ENCODE measurements at places on chromosomes 2 and 18.

DNA sequence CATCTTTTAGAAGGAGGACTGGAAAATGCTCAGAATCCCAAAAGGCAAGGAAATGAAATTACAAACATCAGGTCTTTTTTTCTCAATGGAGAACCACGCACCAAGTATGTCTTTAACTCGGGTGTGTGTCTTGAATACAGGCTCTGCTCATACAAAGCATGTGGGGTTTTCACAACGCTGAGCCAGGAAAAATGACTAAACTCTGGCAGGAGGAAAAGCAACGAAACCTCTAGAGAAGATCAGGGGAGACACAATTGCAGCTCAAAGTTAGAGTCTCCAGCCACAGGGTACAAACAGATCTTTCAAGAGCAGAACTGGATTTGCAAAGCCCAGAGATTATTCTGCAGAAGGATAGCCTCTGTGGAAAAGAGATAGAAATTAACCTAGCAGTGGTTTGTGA lies 42.8 kb upstream of the TPO start:
- no peak for DNase-seq

DNA sequence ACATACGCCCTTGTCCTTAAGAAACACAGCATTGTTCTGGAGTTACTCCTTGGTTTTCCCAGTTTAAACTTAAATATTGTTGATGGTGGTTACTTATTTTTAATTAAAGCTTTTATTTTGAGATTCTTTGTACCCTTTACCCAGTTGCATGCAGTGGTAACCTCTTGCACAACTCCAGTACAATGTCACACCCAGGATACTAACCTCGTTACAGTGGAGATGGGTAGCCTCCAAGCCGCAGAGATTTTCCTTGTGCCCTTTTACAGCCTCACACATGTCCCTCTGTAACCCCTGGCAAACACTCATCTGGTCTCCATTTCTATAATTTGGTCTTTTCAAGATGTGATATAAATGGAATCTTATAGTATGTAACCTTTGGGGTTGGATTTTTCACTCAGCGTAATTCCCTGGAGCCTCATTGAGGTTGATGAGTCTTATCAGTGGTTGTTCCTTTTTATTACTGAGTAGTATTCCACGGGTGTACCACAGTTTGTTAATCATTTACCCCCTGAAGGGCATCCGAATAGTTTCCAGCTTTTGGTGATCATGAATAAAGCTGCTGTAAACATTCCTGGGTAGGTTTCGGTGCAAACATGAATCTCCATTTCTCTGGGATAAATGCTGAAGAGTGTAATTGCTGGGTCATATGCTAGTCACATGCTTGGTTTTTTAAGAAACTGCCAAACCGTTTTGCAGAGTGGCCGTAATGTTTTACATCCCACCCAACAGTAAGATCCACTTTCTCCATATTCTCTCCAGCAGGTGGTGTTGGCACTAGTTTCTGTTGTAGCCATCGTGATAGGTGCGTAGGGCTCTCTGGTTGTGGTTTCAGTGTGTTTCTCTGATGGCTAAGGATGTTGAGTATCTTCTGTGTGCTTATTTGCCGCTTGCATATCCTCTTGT lies 68.6 kb downstream of the DGKD start:
- no peak for DNase-seq

- no peak for DNase-seq
These were observed 566.6 kb upstream of the VRK2 start for GRCh38 chr2:57479981-57480380.

DNA sequence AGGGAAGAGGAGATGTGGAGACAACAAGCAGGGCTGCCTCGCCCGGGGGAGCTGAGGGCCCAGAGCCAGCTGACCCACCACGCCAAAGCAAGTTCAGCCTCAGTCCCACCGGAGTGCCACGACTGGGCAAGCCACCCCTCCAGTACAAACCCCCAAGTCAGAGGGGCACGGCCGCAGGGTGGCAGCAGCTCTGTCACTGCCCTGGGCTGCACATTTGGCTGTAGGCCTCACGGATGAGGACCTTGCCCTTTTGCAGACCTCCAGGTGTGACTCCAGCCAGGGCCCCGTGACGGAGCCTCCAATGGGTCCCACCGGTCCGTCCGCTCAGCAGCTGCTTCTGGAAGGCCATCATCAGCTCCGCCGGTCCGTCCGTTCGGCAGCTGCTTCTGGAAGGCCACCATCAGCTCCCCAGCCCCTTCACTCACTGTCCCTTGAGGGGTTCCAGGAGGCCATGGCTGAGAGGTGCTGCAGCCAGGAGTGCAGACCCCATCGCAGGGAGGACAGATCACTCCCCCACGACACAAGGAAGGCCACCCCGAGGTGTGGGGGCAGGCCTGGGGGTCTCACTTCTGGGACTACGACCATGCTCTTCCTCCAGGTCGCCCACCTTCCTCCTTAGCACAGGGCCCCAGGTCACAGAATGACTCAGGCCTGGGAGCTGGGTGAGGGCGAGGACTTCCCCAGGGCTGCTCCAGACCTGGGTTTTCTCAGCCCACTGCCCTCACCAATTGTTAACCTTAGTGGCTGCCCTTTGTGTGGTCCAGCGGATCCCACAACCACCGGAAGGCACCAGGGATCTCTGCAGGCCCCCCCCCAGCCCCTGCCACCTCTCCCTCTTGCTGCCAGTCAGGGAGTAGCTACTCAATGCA lies 24.6 kb upstream of the STK25 start:
- DNase-seq: no peak

DNA sequence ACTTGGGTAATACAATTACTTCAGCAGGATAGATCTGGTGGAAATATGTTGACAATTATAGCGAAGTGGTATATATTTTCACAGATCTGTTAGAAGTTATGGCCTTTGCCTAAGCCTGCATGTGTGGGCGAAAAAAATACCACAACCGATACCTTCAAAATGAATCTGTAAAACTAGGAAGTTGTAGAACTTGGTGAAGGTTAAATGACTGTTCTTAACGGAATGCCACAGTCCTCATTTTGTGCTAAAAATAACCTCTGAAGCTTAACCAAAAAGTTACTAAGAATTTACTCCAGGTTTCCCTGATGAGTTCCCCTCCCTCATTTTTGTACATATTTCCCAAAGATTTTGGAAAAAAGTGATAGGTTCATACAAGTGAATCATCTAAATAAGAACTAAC lies 550.7 kb downstream of the THSD7B start:
- DNase-seq: no peak

DNA sequence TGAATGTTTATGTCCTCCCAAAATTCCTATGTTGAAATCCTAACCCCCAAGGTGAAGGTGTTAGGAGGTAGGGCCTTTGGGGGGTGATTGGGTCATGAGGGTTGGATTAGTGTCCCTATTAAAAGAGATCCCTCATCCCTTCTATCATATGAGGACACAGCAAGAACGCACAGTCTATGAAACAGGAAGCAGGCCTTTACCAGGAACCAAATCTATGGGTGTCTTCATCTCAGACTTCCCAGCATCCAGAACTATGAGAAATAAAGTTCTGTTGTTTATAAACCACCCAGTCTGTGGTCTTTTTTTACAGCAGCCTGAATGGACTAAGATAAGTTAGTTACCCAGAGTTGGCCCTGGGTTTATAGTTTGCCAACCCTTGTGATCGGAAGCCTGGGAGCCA lies 153.1 kb downstream of the INO80D start:
- DNase-seq: no peak

- DNase-seq: no peak
These were observed 39.0 kb downstream of the FAM171B start for GRCh38 chr2:186732843-186733242.

GRCh38 chr2:79591281-79591680 lies 78.4 kb downstream of the CTNNA2 start:
- DNase-seq: no peak

- DNase-seq: no peak
These were observed at the start of gene TFPI for GRCh38 chr2:187554011-187554703. Gene TFPI (minus strand): TSS chr2:187554435. CDS start chr2:187503768, 50,667 bp downstream.

GRCh38 chr2:204749319-204749718 lies 204.0 kb downstream of the PARD3B start:
- DNase-seq: no peak

DNA sequence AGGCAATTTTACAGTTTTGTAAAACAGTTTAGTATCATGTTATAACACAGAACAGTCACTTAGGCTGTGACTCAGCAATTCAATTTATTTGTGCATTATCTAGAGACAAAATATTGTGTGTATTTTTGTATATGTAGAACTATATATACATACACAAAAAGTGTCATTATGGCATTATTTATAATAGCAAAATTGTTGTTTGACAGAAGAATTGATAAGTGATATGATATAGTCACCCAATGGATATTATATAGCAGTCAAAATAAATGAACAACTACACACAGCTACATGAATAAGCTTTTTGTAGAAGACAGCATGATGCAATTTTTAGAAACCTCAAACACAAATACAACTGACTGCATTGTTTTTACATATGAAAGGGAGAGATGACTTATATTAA lies 334.0 kb downstream of the TRIB2 start:
- no peak for DNase-seq

- DNase-seq: no peak
These were observed 201.2 kb upstream of the KLHL29 start for GRCh38 chr2:23183733-23184132.

GRCh38 chr2:100744589-100744988 lies 75.3 kb upstream of the NPAS2 start:
- DNase-seq: no peak

GRCh38 chr2:240234503-240234951 lies 94.1 kb upstream of the OTOS start:
- no peak for DNase-seq

GRCh38 chr2:163703386-163703785 lies 32.4 kb downstream of the FIGN start:
- no peak for DNase-seq

GRCh38 chr2:217835931-217836891 lies 166.6 kb downstream of the TNS1 start:
- no peak for DNase-seq

DNA sequence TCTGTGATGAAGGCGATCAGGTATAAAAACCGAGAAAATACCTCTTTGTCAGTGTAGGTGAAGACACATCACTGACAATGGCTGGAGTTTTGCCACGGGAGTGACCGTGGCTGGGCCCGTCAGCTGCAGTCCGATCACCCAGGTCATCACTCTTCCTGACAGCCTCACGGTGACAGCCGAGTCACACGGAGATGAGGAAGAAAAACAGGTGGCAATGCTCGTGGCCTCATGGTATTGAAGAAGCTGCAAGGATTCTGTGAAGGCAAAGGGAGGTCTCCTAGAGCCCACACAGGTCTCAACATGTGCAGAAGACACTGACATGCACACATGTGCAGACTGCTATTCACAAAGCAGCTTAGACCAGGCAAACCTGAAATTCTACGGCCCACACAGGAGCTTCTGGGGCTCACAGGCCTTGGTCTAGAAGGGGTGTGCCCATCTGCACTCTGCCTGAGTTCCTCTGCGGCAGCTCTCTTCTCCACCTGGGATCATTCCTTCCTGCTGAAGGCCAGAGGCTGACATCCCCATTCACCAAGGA lies 7.4 kb downstream of the COPS9 start:
- DNase-seq: no peak

- DNase-seq: no peak
These were observed 199.6 kb downstream of the HRH4 start for GRCh38 chr18:24659827-24660720.

GRCh38 chr2:14960686-14961324 lies 328.3 kb downstream of the LRATD1 start:
- DNase-seq: no peak

DNA sequence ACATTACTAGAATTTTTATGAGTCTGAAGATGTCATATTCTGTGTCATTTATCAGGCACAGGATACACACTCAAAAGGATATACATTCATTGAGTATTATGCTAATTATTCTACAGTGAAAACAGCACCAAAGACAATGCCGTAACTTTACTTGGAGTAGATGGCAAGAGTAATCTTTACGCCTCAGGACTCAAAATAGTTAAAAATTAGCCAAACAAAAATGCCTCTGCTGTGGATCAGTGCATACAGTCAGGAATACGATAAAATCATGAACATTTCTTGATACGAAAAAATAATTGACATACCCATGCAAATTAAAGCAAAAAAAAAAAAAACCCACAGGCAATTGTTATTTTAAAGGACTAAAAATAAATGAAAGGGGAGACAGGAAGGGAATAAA lies 129.7 kb downstream of the NETO1 start:
- DNase-seq: no peak

DNA sequence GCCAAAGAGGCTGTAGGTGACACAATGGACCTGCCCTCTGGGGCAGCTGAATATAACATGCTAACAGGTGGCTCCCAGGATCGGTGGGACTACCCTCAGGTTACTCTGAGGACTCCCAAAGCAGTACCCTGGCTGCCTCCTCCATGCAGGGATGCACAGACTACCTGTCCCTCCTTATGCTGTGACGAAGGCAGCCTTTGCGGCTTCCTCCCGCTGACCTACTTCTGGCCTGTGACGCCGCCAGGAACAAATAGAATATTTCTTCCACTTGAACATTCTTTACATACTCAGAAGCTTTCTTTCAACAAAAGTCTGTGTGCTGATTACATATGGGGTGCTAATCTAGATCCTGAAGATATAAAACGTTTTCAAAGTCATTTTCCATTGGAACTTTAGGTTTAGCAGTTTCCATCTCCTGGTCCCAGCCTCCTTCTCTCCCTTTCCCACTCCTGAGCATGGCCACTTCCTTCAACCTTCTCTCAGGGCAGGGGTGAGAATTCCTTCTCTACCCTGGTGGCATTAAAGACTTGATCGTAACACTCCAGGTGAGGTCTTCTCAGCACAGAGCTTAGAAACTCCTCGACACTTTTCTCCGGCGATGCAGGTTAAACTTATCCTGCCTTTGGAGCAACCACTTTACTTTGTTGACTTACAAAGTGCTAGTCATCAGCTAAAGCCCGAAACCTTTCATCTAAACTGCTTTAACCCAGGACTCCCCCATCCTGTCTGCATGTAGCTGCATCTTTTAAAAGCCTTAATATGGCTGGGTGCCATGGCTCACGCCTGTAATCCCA lies 58.9 kb upstream of the STK17B start:
- no peak for DNase-seq

- DNase-seq: no peak
These were observed 799.6 kb upstream of the HS6ST1 start for GRCh38 chr2:129118296-129118695.

- no peak for DNase-seq
These were observed 57.3 kb upstream of the SLC66A3 start for GRCh38 chr2:11097854-11098387.

- DNase-seq: no peak
These were observed 425.1 kb downstream of the NRXN1 start for GRCh38 chr2:50606860-50607259.

GRCh38 chr2:11612553-11613215 lies 57.3 kb downstream of the NTSR2 start:
- no peak for DNase-seq

- DNase-seq: no peak
These were observed 329.9 kb downstream of the DYSF start for GRCh38 chr2:71783215-71783614.

DNA sequence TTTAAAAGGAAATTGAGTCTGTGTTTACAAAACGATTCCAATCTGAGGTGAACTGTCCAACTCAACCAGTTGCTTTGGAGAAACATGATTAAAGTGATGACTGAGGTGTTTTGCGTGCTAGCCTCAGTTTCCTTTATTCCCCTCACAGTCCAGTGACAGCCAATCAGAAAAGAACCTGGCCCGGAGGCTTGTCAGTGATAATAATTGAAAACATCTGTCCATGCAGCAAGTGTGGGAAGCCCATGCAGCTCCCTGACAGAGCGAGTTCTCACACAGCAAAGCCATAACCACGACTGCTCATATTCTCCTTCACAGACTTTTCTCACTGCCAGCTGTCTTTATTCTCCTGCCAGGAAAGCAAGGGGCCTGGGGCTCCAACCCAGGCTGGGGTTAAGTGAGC lies 613.4 kb downstream of the ARHGAP15 start:
- no peak for DNase-seq

- no peak for DNase-seq
These were observed 55.2 kb downstream of the TMEM17 start for GRCh38 chr2:62450716-62451191.

Data from caudate nucleus (tissue), 63 donors.